ENCODE measurements at places on chromosomes 5 and 9.

- DNase-seq, result no peak
These were observed 17.6 kb upstream of the RECK start for GRCh38 chr9:36018891-36019720.

GRCh38 chr5:51188001-51188591, 195.2 kb upstream of the ISL1 start:
- no peak for DNase-seq

- DNase-seq, result peak; percentile 2
These were observed 60.7 kb downstream of the MAT2B start for GRCh38 chr5:163565931-163566608.

DNA sequence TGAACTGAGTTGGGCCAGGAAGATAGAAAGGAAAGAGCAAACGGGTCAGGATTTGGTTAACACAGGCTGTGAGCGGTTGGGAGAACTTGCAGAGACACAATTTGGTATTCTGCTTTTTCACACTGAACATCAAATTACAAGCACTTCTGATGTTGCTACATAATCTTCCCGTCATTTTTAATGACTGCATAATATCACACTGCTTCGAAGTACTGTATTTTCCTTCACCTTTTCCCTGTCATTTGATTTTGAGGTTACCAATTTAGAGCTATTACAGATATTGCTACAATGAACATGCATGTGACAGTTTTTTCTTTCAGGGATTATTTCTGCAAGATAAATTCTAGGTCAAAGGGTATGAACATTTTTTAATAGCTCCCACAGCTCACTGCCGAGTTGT, 71.4 kb upstream of the CPEB4 start:
- no peak for DNase-seq

GRCh38 chr9:114212826-114213225, 57.5 kb downstream of the COL27A1 start:
- no peak for DNase-seq

- DNase-seq, result no peak
These were observed 131.4 kb upstream of the TRIM32 start for GRCh38 chr9:116555556-116556155.

DNA sequence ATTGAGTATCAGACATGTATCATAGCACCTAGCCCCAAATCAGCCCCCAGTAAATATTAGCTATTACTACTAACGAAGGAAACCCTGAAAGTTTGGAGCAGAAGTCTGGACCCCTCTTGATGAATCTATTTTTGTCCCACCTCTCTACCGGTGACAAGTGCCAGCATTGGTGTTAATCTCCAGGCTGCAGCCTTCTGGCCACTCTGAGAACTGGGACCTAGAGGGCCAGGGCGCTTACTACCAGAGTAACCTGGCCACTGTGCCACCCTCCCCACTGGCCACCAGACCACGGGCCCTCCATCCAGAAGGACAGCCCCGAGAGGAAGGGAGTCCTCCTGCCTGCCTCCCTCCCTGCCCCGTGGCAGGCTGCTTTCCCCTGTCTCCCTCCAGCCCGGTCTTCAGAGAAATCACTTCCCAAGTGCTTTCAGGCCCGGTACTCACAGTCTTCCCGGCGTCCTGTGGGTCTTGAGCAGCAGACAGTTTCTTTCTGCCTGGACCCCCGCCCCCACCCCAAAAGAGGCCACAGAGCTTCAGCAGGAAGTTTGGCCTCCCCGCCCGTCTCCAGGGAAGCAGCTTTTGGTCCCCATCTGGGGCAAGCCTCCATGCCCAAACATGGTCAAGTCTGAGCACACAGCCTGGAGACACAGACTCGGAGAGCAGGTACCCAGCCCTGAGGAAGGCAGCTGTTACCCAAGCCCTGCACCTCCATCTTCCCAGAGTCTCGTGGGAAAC, at the start of gene KCNMB1:
Gene KCNMB1, minus strand, starts transcription at position 550 of the 732 bp plus-strand sequence. CDS start 3,920 bp downstream, outside the sequence.
- DNase-seq, result no peak

DNA sequence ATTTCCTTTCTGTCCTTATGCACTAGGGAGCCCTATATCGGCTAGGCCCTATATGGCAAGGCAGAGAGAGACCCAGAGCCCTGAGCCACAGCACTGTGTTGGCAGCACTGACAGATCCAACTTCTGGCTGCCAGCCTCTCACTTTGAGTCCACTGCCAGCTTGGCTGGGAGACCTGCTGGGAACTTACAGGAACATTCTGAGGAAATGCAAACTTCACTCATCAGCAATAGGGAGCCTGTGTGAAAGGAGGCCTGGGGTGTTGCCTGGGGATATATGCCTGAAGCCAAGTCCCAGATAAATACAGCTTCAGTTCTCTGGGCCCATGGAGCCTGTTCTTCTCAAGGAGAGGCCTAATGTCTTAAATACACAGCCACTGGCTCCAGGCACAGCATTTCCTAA, 78.0 kb downstream of the ADRB2 start:
- no peak for DNase-seq

GRCh38 chr5:10289991-10290390, 17.7 kb downstream of the CMBL start:
- no peak for DNase-seq

GRCh38 chr5:108642170-108642906, 105.4 kb upstream of the FER start:
- peak; percentile 44 for DNase-seq

DNA sequence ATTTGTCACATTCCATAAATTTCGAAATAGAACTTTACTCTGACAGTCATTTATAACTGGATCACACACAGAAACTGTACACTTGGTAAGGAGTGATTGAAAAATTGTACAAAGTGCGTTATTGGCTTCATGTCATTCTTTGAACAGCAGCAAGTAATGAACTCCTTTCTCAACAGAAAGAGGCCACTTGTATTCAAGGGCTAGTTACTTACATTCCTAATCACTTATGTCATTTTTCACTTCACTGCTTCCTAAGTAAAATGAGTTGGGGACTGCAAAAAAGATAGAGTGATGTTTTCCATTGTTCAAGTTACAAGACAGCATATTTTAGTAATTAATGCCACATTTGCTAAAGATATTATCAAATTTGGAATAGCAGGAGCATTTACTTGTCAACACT, 893.2 kb downstream of the DTWD2 start:
- no peak for DNase-seq

DNA sequence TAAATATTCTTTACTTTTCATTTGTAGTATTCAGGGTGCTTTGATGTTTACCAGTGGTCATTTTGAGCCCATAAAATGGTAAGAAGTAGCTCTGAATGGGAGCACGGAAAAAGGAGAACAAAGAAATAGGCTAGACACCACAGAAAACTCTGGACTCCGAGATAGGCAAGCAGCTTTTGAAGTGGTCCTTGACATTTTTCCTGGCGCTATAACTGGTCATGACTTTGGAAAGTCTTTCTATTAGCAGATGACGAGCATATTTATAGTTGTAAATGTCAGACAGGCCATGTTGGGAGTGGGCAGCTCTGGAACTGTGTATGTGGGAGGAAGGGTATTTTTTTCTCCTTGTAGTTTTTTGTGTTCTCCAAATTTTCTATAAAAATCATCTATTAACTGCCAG, 126.1 kb upstream of the POC5 start:
- no peak for DNase-seq

DNA sequence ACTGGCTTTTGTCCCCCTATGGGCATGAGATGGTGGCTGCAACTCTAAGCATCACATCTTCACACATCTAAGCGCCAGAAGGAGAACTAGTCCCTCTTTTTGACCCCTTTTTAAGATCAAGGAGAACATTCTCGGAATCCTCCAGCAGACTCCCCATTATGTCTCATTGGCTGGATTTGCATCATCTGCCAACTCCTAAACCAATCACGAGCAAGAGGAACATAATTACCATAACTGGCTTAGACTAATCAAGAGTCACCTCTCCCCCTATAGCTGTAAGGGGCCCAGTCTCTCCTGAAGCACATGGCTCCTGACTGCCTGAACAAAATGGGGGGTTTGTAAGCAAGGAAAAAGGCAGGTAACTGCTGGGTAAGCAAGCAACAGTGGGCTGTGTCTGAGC, 68.5 kb upstream of the IQGAP2 start:
- DNase-seq, result no peak

GRCh38 chr5:136098176-136098575, 34.5 kb upstream of the SMAD5 start:
- DNase-seq, result no peak

GRCh38 chr9:126813072-126813471, 8.2 kb downstream of the ZBTB43 start:
- no peak for DNase-seq

DNA sequence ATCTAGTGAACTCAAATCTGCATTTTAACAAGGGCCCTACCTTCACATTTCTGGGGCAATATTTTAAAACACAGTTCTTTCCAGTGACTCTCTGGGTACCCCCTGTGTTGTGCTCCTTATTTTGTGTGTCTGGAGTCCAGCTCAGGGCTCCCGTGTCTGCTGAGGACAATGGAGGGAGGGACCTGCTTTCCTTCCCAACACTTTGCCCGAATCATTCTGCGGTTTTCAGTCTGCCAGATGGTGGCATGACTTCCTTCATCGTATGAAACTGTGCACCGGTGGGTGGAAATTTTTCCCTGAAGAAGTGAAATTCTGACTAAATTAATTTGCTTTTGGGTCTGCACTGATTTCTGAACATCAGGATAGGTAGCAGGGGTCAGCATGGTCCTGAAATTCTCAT, 153.6 kb upstream of the CD180 start:
- DNase-seq, result no peak

- DNase-seq, result peak; percentile 23
These were observed 698 bp upstream of the SEC24A start for GRCh38 chr5:134647750-134648424.

- DNase-seq, result no peak
These were observed 43.4 kb downstream of the EPB41L4B start for GRCh38 chr9:109277451-109277850.

DNA sequence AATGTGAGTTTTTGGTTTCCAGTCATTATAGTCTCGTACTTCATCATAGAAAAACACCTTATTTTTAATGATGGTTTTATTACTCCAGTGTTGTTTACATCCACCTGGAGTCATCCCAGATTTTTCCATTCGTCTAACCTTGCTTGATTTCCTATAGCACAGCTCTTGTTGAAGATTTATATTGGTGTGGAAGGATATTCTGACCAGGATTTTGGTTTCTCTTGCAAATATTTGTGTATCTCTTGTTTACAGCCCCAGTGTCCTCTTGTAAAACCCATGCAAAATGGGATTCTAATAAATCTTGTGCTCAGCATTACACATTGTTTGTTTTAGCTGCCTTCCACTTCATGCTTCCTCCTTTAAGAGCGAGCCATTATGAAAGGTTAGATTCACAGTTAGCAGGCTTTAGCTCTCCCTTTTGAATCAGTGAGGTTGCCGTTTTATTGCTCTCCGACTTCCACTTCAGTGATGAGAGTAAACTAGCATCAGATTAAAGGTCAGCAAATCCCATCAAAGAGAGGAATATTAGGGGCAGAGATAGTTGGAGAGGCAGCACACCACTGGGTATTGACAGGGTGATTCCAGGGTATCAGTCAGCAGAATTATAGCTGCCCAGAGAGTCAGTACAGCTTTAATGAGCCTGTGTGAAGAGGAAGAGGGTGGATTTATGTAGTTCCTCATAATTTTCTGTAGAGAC, 157.1 kb downstream of the PBX3 start:
- no peak for DNase-seq

GRCh38 chr5:140383300-140383699, 18.3 kb upstream of the ANKHD1 start:
- DNase-seq, result no peak

DNA sequence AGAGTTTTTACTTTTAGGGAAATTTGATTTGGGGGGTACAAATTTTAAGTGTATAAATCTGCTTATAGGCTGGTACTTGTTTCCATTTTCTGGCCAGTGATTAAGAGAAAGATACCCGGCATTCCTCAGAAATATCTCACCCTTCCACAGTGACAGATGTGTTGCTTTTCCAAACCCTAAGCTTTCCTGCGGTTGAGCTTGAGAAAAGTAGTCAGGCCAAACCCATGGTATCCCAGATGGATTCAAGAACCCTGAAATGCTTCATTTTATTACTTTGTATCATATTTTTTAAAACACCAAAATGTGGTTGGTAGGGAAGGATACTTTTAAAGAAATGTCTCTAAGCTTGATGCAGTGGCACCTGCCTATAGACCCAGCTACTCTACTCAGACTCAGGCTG, 23.5 kb downstream of the SPTAN1 start:
- DNase-seq, result no peak

- DNase-seq, result no peak
These were observed 43.3 kb upstream of the SLCO6A1 start for GRCh38 chr5:102542057-102542456.

GRCh38 chr5:171832775-171833174, 47.2 kb downstream of the SMIM23 start:
- no peak for DNase-seq

GRCh38 chr5:137268646-137269045, 230.5 kb downstream of the SPOCK1 start:
- DNase-seq, result no peak

DNA sequence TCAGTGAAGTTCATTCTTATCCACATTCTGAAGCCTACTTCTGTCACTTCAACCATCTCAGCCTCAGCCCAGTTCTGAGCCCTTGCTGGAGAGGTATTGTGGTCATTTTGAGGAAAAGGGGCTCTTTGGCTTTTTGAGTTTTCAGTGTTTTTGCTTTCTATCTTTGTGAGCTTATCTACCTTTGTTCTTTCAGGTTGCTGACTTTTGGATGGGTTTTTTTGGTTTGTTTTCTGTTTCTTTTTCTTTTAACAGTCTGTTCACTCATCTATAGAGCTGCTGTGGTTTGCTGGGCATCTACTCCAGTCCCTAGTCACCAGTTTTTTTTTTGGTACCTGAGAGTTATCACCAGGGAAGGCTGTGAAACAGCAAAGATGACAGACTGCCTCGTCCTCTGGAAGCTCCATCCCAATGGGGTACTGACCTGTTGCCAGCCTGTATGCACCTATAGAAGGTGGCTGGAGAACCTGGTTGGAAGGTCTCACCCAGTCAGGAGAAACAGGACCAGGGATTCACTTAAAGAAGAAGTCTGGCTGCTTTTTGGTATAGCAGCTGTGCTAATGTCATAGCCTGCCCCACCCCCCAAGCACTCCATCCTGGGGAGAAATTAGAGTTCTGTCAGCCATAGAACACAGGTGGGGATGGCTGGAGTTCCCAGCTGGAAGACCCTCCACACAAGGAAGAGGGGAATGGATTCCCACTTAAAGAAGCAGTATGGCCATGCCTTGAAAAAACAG, 138.6 kb upstream of the TSLP start:
- DNase-seq, result no peak

- DNase-seq, result no peak
These were observed 4.2 kb downstream of the SARDH start for GRCh38 chr9:133733796-133734533.

GRCh38 chr9:281741-282645, 67.3 kb downstream of the DOCK8 start:
- no peak for DNase-seq
